ENCODE measurements at places on chromosomes 11 and 22. TPM values are rescaled to one million over a fixed set of nuclear protein-coding genes. Genes with fewer than 3 reads are reported as not detected.

GRCh38 chr22:47406896-47407295 is 644.4 kb downstream of the TBC1D22A start:
- DNase-seq, result peak; percentile 30

DNA sequence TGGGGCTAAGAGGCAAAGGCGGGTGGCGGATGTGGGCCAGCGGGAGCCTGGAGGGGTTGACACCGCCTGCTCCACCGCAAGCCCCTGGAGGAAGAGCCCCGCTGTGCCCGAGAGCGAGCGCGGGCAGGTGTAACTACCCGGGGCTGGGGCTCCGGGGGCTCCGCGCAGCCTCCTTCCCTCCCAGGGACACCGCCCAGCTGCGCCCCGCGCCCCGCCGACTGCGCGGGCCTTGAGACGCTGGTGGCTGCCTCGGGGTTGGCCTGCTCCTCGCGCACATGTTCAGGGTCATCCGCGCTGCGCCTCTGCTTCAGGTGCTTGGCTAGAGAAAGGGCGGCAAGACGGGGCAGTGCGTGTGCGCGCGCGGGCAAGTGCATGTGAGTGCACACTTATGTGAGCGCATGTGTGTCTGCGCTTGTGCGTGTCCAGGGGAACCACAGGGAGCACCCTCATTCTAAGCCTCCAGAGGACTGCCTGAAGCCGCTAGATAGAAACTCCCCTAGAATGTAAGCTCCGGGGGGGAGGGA is 197.5 kb upstream of the TMEM45B start:
- no peak for DNase-seq

Gene OR51I2
- total RNA-seq, result not detected

Gene CRYBA4
- total RNA-seq, result not detected

Gene LZTR1
- total RNA-seq, result 72.8 TPM

- no peak for DNase-seq
These were observed 4.6 kb downstream of the TMEM86A start for GRCh38 chr11:18703001-18703763.

GRCh38 chr22:47417699-47418098 is 655.2 kb downstream of the TBC1D22A start:
- DNase-seq, result peak; percentile 12

Measured in ascending aorta (tissue), 2 donors.